ENCODE measurements at places on chromosomes 16 and 17. TPM values are rescaled to one million over a fixed set of nuclear protein-coding genes. Genes with fewer than 3 reads are reported as not detected.

- DNase-seq: no peak
Observed at GRCh38 chr17:59520251-59520650, 45.2 kb upstream of the DHX40 start.

DNA sequence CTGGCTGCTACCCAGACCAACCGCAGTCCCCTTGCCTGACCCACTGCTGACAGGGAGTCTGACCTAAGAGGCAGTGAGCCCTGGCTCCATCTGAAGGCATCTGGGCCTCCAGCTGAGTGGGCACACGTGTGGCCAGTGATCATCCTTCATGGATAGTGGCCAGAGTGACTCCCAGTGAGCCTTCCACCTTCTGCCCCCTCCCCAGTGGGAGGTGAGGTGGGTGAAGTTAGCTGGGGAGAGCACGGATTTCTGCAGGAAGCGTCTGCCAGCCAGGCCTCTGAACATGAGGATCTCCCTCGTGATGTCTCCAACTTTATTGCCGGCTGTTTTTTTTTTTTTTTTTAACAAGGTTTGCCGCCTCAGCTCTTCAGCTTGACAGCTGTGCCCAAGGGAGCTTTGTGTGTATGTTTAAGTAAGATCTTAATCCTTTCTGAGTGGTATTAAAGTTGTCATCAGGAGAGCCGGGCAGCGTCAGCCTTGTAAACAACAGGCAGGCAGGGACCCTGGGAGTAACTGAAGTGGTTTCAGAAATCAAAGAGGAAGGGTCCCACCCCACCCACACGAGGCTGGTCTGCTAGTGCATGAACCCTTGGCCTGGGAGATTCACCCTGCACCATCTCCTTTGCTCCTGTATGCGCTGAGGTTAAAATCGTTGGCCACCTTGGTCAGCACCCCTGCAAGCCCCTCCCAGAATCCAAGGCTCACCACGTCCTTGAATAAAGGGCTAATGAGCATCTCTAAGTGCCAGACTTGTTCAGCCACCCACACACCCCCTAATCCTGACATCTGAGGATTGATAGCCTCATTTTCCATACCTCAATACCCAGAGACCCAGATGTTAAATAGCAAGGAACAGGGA is 33.3 kb downstream of the RHBDL3 start:
- no peak for DNase-seq

- DNase-seq: no peak
Observed at GRCh38 chr17:67336859-67337258, 29.5 kb downstream of the PSMD12 start.

DNA sequence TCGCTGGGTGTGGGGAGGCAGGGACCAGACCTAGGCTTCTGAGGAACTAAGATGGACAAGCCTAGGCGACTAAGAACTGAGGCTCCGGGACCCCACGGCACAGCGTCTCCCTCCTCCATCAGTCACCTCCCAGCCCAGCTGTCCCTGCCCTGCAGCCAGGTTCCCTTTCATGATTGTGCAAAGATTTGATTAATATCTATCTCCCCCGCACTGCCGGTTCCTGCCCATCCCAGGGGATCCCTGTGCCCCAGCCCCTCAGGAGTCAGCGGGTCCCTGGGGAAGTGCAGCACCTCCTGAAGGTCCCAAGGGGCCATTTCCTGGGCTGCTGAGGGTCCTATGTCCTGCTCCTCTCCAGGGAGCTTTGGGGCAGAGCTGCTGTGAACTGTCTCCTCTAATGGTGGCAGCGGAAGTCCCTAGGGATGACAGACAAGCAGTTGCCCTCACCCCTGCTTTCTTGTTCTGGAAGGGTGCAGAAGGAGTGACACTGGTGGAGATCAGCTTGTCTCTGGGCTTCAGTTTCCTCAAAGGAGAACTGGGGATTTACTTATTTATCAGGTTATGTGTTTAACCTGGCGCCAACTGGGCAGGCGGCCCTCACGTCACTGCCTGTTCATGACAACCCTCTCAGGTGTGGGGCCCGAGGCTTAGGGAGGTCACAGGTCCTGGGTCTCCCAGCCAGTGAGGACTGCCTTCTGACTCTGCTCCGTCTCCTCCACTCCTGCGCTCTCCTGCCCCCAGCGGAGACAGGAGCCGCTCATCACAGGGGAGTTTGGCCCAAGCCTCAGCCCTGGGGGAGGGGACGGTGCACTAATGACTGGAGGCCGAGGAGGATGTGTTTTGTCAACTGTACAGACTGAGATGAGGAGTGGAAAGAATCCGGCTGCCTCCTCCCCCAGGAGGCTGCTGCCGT is 1.9 kb upstream of the C16orf74 start:
- no peak for DNase-seq

DNA sequence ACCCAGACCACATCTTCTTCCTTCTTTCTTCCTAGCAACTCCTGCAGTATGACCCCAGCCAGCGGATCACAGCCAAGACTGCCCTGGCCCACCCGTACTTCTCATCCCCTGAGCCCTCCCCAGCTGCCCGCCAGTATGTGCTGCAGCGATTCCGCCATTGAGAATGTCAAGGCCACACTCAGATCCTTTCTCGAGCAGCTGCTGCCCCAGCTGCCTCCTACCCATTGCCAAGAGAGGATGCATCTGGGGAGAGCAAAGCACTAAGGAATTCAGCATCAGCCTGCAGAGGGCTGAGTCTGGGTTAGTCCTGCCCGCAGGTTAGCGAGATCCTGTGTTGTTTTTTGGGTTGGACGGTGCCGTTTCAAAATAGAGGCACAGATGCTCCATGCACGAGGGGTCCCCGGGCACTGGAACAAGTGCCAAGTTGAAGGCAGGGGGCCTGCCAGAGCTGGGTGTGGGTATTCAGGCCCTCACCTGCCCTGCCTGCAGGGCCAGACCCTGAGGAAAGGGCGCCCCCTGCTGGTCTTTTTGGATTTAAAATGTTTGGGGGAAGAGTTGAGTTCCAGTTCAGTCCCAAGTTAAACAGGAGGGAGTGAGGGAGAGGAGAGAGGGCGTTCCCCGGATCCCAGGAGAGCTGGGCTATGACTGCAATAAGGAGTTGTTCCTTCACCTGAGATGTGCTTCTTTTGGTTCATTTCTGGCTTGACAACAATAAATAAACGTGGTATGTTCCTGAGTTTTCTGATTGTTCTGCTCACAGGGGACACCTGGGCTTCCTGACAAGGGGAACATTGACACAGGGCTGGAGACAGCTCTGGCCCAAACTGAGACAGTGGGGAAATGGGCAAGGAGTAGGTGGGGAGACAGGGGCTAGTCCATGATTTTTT is 4.9 kb downstream of the CDK3 start:
- peak; percentile 96 for DNase-seq

GRCh38 chr17:75639771-75640555 is 6.7 kb downstream of the SMIM5 start:
- DNase-seq: no peak

DNA sequence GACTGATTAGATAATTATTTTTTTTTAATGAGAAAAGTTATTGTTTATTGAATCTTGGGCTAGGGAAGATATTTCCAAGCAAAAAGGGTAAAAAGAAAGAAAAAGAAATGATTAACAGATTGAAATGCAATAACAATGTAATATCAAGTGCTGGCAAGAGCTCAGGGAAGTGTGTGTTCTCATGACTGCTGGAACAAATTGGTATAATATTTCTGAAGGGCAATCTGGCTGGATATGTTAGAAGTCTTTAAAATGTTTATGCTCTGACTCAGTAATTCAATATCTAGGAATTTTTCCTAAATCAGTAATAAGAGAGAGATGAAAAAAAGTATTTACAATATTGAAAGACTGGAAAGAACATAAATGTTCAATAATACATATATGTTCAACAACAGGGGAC is 7.6 kb upstream of the ZNF624 start:
- no peak for DNase-seq

- no peak for DNase-seq
Observed at GRCh38 chr17:56808503-56808902, 25.2 kb downstream of the C17orf67 start.

DNA sequence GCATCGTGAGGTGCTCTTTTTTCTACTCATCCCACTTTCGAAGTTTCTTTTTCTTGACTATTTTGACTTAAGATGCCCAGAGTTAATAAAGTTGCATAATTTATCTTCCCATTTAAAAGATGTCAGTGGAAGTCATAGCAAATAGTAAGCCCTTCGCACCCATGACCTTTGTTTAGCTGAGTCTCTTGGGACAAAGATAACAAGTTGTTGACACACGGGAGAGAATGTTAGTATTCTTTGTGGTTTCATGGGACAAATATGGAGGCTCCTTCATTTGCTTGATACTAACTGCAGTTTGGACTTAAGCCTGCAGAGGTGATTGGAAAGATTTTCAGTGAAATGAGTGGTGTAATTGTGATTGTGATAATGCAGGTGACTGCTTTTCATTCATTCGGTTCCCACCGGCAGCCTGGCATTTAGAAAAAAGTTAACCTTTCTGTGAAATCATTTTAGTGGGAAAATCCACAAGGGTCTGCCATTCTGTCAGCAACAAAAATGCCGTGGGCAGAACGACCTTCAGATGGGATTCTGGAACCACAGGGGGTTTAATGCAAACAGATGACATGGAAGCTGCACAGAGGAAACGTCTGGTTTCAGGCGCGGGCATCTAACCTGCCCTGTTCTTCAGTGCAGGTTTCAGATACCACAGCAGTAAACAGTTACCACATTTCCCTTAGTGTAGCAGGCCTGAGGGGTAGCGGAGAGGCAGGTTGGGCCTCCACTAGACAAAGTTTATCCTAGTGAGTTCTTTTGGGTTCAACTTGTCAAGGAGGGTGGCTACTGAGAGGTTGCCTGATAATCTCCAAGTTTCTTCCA is 123.0 kb downstream of the RPTOR start:
- no peak for DNase-seq

- DNase-seq: no peak
Observed at GRCh38 chr17:49359990-49360795, 1.9 kb downstream of the ZNF652 start.

- no peak for DNase-seq
Observed at GRCh38 chr17:7490144-7490543, 6.0 kb downstream of the POLR2A start.

DNA sequence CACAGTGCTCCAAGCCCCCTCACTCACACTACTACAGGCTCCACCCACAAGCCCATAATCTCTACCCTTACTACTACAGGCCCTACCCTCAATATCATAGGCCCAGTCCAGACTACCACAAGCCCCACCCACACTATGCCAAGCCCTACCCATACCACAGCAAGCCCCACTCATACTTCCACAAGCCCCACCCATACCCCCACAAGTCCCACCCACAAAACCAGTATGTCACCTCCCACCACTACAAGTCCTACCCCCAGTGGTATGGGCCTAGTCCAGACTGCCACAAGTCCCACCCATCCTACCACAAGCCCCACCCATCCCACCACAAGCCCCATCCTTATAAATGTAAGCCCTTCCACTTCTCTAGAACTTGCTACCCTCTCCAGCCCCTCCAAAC is 13.8 kb downstream of the RIPOR1 start:
- no peak for DNase-seq

- no peak for DNase-seq
Observed at GRCh38 chr16:71230122-71230845, at the start of gene HYDIN. TSS of gene HYDIN (minus strand) at chr16:71230722. CDS start at chr16:71186895, 43,827 bp downstream.

GRCh38 chr16:31709181-31709580 is 164.4 kb upstream of the ZNF267 start:
- DNase-seq: no peak

DNA sequence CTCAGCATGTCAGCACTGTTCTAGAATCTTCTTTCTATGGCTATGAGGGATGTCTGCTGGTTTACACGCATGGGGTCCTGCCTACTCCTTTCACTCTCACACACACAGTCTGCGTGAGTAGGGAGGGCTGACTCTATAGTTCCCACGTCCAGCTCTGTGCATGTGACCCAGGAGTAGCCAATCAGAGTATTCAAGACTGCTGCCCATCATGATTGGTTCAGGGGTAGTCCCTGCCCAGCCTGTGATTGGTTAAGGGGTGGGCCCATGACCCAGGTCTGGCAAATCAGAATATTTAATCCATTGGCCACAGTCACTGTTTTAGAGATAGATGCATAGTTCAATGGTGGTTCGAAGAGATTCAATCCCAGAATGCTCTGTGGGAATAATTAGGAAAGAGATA is 151.3 kb upstream of the IRX3 start:
- no peak for DNase-seq

- DNase-seq: no peak
Observed at GRCh38 chr17:78125138-78125913, 3.2 kb downstream of the TMC6 start.

Gene NPIPA8
- not detected for total RNA-seq

Gene CES1
- 71.8 TPM for total RNA-seq

Gene TRAP1
- total RNA-seq: 43.6 TPM

Gene FOXN1
- total RNA-seq: not detected

Gene OR1A2
- total RNA-seq: not detected

Gene CIAO2B
- total RNA-seq: 91.5 TPM

Gene NPIPB9
- 0.91 TPM for total RNA-seq
